ENCODE measurements at places on chromosomes 1 and 21.

DNA sequence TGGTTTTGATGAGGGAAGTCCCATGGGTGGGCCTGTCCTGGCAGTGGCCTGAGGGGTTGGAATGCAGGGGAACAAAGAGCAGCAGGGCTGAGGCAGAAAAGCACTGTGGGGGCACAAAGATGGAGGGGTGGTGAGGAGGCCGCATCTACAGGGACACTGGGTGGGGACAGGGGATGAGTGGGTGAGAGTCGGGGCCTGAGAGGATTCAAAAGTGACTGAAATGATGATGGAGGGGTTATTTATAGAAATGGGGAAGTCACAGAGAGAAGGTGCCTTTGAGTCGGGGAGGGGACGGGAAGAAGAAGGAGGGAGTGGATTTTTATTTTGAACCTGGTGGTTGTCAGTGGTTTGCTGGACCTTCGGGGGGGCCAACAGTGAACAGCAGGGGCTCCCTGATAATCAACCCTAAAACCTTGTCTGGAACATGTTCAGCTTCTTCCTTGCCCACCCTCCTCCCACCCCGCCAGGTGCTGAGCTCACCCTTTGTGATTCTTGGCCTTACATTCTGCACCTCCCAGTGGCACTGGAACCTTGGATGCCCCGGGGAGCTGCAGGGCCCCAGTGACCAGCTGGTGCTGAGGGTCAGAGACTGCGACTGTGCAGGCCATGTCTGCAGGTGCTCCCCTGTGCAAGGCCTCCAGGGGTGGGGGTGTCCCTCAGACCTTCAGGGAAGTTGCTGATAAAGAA is 42.9 kb downstream of the IER5 start:
- DNase-seq, result no peak

- DNase-seq, result no peak
Observed at GRCh38 chr1:230077436-230078213, 10.6 kb downstream of the GALNT2 start.

DNA sequence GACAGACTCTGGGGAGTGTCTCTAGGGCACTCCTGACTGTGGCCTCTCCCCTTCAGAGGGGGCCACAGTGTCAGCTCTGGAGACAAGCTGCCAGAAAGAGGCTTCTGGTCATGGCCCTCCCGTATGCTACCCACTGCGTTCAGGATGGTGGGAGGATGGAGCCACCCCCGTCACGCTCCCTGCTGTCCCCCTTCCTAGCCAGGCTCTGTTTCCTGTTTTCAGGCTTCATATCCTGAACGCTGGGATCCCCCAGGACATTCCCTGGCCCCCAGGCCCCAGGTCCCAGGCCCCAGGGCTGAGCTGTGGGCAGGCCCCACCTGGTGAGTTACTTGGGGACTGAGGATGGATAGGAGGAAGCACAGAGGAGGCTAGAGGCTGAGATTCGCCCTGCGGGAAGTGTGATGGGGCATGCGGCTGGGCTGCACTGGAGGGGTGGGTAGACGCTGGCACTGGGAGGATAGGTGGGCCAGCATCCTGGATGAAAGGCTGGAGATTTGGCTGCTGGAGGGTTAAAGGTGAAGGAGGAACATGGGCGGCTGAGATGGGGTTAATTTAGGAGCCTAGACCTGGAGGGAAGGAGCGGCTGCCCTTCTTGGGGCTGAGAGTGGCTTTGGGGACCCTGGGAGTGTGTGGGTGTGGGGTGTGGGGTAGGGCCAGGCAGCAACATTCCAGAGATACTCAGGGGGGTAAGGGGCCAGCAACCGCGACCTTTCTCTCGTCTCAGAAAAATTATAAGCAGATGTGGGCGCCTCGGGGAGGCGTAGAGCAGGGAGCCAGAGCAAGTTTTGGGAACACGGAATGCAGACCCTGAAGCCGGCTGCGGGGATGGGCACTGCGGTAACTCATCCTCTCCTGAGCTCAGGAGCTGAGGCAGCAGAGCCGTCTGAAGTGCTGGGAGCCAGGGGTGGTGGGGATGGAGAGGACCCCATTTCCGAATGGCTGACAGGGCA is 8.7 kb downstream of the PEAR1 start:
- DNase-seq, result no peak

DNA sequence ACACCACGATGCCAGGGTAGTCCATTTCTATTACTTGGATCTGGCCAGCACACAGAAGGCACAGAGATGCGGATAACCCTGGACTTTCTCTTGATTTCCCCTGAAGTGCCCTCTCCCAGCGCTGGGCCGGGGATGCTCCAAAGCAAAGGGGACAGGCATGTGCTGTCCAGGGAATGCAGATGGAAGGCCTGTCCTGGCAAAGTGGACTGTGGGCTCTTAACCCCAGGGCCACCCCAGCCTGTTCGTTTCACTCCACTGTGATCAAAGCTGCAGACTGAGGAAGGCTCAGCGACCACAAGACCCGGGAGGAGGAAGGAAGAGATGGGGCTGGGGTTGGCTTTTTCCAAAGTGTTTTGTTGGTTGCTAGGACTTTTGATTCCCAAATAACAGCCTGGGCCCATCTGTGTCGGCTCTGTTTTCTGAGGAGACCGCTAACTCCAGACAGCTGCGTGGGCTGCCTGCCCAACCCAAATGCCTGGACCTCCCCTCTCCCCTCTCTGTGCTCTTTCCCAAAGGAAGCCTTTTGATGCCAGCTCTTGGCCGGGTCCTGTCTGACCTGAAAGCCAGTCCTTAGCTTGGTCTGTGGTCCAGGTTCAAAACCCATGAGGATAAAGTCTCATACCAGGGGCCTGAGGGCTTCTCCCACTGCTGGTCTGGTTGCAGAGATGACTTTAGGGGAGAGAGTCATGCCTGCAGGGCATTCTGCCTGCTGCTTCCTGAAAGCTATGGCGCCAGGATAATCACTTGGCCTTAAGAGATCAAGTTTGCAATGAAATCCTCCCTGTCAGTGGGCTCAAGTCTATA is 119.6 kb upstream of the CD34 start:
- no peak for DNase-seq

DNA sequence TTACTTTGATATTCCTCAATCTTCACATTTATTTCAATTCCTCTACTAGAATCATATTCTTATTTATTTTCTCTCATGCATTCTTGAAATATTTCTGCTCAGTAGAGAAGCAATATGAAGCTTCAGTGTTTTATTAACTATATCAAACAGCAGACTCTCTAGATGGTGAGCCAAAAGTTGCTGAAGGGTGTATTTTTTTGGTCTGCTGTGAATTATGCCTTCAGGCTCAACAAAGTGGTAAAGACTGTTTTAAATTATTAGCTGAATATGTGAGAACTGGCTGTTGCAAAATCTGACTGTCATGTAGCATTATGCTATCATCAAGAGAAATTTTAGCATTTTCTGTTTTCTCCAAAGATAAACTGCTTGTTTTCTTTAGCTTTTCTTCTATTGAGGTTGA is 24.9 kb upstream of the CDC42BPA start:
- DNase-seq, result no peak

DNA sequence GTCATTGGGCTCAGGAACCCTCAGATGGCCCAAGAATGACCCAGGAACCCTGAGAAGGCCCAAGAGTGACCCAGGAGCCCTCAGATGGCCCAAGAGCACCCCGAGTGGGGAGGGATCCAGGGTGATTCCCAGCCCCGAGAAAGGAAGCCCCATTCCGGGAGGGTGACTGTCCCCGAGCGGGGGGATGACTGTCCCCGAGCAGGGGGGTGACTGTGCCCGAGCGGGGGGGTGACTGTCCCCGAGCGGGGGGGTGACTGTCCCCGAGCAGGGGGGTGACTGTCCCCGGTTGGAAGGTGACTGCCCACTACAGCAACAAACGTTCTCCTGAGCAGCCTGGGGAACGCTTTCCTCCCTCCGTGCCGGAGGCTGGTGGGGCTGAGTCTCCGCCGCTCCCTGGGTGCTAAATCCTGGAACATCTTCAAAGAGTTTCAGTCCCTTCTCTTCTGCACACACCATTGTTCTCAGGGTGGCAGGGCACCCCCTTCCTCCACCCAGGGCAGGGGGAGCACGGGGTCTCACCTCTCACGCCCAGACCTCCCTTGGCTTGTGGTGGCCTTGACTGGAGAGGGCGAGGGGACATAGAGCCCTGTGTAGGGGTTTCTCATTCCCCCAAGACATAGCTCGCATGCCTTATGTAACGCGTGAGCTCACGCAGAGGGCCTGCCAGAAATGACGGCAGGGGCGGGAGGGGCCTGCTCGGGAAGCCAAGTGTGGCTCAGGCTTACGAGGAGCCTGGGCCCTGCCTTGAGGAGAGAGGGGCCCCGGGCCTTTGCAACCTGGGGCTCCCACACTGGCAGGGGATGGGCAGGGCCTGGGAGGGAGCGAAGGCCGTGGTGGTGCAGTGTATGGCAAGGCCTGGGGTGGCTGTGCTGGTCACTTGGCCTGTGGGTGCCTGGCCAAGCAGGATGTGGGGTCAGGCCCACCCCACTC is 14.3 kb upstream of the SKI start:
- no peak for DNase-seq

DNA sequence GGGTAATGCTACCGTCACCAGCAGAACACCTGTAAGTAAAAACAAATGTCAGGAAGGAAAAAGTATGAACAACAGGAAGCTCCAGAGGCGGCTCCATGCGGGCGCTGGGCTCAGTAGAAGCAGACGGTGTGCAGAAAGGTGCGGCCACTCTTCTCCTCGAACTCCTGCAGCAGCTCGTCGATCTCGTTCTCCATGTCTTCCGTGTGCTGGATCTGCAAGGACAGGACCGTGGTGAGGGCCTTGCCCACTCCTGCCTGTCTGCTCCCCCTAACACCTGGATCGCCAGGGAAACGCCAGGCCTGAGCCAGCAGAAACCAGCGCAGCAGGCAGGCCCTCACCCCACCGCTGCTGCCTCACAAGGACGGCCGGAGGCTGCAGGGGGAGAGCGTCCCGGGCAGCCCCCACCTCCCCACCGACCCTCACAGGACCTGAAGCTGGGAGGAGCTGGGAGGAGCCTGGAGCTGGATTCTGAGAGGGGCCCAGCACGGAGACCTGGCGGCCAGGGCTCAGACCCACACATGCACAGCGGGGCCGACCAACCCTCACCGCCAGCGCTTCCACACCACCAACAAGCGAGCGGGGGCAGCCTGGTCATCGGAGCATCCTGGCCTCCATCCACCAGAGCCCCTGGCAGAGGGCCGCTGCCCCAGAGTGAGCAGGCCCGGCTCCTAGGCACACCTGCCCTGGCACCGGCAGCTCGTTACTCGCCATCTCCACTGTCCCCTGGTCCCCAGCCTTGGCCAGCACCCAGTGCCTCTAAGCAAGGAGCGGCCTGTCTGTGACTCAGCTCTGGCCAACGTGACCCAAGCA is 1.7 kb upstream of the TMEM240 start:
- DNase-seq, result no peak

GRCh38 chr1:154556422-154556821 is 2.0 kb downstream of the UBE2Q1 start:
- DNase-seq, result no peak

DNA sequence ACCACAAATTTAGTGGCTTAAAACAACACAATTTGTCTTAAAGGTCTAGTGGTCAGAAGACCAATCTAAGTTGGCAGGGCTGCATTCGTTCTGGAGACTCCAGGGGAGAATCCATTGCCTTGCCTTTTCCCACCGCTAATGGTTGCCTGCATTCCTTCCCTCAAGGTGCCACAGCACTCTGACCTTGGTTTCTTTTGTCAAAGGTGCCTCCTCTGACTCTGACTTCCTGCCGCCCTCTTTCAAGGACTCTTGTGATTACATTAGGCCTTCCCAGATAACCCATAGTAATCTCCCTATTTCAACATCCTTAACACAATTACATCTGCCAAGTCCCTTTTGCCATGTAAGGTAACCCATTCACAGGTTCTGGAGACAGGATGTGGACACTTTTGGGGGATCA is 145.3 kb downstream of the S1PR1 start:
- no peak for DNase-seq

DNA sequence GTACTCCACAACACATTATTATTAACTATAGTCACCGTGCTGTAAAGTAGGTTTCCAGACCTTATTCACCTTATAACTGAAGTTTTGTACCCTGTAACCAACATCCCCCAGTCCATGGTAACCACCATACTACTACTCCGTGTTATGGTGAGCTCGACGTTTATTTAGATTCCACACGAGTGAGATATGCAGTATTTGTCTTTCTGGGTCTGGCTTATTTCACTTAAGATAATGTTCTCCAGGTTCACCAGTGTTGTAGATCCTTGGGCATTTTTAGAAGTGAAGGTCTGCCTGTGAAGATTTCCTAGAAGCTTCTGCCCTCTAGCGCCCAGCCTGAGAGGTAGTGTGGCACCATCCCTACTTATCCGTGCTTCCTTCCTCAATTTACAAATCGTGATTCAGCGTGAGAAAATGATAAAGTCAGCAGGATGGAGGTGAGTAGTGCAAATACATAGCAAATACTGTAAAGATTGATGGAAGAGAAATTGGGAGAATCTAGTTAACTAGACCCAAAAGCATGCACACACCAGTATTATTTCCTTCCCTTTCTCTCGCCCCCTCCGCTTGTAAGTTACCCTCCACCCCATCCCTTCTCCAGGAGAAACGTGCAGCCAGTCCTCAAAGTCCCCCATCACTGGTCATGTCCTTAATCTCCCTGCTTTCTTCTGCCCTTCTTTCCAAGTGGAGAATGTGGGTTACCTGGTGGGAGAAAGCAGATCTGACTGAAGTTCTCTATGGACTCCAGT is 36.0 kb upstream of the DISC1 start:
- DNase-seq, result peak; percentile 55

DNA sequence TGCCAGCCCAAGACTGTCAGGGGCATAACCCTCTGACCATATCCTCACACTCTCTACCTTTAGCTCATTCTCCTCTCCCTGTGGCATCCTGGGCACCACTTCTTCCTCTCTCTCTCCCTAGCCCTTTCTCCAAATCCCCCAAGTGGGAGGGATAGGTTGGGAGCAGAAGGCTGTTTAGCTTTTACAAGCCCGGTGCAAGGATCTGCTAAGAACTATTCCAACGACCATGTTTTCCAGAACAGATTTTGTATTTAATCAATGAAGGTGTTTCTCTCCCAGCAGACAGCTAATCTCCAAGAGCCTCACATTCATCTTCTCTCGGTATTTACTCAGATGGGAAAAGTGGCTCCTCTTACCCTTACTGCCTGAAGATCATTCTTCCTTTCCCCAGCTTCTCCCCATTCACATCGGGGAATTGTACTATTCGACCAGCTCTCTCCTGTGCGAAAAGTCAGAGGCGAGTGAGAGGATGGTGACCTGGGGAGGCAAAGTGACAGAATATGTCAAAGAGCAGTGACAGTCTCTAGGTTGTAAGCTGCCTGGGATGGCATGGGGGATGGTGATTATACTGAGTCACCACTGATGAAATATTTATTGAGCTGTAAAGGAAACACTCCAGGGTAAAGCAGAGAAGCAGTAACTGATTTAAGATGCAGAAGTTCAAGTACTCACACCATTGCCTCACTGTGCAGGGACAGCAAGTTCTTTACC is 47.0 kb upstream of the RBM15 start:
- no peak for DNase-seq

DNA sequence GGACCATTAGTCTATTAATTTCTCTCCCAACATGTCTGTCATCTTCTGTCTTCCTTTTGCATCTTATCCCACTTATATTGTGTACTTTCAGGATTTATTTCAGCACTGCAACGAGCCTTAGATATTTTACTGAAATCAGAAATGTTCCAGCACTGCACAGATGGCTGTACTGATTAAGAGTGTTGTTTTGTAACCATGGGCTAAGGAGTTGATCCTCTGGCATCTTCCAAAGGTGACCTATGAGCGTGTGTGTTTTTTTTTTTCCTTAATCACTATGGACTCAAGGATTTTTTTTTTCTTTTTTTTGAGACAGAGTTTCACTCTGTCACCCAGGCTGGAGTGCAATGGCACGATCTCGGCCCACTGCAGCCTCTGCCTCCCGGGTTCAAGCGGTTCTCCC is 7.1 kb upstream of the DDX59 start:
- no peak for DNase-seq

Data from NCI-H526 (cell line).